ENCODE measurements at places on chromosomes 7 and 10.

DNA sequence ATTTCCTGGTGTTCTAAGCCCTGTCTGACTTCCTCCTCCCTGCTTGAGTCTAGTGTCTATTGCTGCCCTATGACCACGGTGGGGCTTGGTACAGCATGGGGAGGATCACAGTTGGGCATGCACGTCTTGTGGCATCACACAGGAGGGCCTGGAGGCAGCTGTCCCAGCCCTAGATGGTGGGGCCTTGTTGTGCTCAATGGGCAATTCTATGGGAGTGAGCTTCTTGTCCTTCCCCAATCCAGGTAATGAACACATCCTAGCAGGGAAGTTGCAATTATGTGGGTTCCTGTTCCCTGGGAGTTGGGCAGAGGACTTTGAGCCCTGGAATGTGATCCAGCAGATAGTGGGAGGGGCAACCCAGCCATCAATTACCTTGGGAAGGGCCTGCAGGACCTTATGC, 10.8 kb upstream of the FAM3C start:
- no peak for DNase-seq

GRCh38 chr7:131076032-131076431, 251.6 kb upstream of the MKLN1 start:
- no peak for DNase-seq

- no peak for DNase-seq
Observed at GRCh38 chr10:118580702-118581101, 14.7 kb downstream of the PRLHR start.

DNA sequence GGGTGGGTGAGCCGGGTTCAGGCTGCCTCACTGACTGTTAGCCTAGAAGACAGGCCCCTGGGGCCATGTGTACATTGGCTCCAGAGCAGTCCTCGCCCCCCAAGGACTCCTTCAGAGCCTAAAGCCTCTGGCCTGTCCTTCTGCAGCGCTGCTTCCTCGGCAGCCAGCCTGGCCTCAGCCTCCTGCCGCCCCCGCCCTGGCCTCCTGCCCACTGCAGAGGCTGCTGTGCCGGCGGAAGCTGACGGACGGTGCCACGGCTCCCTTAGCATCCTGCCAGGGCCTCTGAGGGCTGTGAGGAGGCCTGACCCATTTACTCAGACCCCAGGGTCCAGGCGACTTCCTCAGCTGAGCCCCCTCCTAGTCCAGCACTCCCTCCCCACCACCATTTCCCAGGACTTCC, 4.9 kb downstream of the SRRM3 start:
- no peak for DNase-seq

GRCh38 chr7:45324683-45325237, 167.2 kb downstream of the RAMP3 start:
- DNase-seq, result no peak

DNA sequence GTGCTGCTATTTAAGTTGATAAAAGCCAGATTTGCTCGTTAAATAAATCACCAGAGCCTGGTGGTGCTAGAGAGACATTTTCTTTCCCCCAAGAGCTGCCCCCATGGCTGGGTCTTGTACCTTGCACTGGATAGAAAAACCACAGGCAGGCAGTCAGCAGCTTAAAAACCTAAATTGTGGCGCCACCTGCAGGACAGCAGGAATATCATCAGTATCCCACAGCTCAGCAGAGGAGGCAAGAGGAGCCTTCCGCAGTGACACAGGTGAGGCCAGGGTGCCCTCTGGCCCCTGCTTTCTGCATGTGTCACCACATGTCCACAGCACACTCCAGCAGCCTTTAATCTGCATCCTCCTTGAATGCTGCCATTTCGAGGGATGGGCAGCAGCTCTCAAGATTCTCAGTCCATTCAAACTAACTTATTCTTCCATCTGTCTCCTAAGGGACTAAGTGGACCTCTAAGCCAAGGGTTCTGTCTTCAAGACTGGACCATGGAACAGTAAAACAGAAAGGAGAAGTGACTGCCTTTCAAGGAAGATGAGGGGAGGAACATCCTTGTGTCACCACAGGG, 4.5 kb upstream of the PLXNA4 start:
- DNase-seq, result peak; percentile 70

- DNase-seq, result no peak
Observed at GRCh38 chr10:75726522-75727483, 295.4 kb downstream of the LRMDA start.

DNA sequence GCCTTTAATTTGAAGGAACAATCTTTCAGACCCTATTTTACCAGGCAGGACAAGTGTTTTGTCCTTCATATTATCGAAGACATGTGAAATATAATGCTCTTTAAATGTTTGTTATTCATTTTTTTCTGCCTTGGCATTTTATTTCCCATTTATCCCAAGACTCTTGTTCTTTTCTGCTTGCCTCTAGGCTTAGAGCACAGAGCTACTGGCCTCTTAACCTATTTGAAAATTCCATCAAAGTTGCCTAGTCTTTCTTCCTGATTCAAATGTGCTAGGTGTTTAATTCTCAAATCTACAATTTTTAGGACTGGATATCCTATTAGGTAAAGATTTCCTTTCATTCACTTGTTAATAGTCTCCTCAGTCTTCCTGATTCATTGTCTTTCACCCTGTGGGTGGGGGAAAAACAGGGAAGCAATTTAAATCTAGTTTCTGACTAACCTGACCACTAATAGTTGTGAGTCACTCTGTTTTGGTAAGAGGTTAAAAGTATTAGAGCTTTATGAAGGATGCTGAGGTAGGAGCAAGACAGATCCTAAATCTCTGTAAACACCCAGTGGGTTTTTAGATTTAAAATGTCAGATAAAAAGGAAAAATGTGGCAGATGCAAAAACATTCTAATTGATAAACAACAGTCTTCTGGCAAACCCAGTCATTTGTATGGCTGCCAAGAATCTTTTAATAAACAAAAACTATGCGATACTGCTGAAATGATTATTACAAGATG, 1.5 kb downstream of the LIPK start:
- no peak for DNase-seq

DNA sequence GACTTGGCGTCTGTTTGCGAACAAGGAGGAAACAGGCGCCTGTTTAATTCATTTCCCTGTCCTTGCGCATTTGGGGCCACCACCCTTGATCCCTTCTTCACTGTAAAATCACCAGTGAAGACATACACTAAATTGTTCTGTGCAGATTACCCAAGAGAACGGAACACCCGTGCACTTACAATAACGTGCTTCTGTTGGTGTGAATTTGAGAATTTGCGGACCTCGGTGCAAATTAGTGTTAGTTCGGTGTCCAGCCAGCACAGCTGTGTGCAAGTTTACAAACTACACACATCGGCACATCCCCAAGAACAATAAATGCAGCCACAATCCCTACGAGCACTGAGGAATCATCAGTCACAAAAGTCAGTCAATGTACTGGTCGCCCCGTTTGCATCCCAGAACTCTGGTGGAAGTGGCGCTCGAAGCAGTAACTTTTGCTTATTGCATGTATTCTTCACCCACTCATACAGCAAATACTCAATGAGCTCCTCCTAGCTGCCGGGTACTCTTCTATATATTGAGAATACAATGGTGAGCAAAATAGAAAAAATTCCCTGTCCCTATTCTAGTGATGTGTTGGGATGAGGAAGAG, 786 bp upstream of the CNOT4 start:
- DNase-seq, result no peak

DNA sequence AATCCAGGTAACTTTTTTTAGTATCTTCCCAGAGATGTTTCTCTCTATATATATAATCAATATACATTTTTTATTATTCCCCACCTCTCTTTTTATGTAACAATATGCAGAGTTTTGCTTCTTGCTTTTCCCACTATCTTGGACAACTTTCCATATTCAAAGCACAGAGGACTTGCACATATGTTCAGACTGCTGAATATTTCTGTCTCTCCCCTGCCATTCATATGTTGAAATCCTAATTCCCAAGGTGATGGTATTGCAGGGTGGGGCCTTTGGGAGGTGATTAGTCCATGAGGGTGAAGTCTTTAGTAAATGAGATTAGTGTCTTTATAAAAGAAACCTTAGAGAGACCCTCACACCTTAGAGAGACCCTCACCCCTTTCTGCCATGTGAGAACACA, 72.8 kb downstream of the CFTR start:
- no peak for DNase-seq
